ENCODE measurements at places on chromosomes 5 and 9.

DNA sequence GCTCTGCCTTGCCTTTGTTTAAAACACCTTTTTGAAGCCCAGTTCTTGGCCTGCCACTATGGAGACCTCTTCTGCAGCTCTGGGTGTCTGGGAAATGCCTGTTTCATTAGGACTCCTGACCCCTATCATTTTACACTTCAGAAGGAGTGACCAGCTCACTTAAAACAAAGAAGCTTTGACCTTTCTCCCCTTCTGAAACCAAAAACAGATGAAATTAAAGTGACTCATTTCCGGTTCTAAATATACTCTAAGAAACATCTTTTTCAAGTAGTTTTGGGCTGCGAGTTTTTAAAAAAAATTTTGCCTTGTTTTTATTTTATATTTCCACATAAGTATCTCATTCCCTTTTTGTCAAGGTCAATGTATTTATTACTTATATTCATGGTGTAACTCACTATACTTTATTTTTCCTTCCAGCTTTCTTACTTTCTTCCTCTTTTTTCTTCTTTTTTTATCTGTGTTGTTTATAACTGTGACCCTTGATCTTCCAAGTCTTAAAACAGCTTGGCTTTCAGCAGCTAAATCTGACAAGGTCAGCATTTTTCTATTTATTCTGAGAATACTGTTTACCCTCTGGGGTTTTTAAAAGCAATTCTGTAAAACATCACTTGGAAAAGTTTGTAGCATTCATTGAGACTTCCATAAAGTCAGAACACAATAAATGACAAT lies 672.9 kb downstream of the NR2F1-AS1 start:
- DNase-seq: peak; percentile 23

DNA sequence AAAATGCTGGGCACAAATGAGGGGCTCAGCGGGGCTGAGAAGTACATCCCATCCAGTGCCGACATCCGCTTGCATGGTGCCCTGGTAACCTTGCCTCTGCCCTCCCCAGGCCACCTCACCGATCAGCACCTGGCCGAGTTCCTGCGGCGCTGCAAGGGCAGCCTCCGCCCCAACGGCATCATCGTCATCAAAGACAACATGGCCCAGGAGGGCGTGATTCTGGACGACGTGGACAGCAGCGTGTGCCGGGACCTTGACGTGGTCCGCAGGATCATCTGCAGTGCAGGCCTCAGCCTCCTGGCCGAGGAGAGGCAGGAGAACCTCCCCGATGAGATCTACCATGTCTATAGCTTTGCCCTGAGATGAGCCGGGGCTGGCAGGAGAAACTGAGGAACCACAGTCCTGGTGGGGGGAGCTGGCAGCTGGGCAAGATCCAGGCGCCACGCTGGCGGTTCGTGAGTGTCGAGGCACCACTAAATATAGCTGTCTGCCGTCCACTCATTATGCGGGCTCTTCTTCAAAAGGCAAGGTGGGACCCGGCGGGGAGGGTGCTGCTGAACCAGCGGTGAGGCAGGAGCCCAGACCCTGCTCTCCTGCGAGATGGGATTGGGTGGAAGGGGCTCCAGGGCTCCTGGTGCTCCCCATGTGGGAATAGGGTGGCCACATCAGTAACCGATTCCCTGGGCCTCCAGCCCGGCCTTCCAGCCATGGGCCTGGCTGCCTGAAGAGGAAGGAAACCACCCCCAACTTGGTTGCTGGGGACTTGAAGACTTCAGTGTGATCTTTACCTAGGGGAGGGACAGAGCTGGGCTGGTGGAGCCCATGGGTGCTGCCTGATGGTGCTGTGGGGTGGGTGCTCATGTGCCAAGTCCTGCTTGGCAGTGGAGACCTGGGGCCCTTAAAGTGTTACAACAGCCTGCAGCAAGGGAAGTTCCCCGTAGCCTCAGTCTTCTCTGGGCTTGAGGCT lies 6.6 kb downstream of the ASB6 start:
- no peak for DNase-seq

DNA sequence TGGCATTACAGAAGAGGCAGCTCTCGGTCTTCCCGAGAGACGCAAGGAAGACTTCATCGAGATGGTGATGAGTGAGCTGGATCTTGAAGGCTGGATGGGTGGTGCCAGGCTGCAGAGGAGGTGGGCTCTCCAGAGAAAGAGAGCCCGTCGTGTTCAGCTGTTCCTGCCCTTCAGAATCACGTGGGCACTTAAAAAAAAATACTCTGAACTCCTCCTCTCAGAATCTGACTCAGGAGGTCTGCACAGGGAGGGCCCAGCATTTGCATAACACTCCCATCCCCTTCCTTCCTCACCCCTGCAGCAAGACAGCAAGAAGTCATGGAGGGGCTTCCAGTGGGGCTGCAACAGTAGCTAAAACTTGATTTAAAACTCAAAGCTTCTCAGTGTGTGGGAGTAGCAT lies 203.0 kb downstream of the ATPSCKMT start:
- no peak for DNase-seq

DNA sequence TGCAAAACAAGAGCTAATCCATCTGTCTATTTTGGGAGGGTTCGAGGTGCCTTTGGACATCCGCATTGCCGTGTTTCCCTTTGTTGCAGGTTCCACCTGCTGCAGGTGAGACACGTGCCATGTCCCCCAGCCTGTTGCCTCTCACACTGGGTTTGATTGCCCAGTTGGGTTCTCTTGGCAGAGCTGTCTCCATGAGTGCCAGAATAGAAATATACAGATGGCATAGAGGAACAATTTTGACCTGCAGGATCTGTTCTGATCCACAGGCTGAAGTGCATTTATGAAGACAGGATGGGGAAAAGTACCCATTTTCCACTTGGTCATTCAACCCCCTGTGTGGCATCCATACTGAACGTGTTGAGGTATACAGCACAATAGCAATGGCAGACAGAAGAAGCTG lies 178.1 kb downstream of the SGCD start:
- no peak for DNase-seq

- no peak for DNase-seq
Measured at GRCh38 chr9:34862836-34863235, 95.2 kb upstream of the PHF24 start.

All from COLO829 (cell line).